Endodermal cell (in vitro differentiated cells): ENCODE measurements at places on chromosomes 16 and 17. TPM values are rescaled to one million over a fixed set of nuclear protein-coding genes. Genes with fewer than 3 reads are reported as not detected.

DNA sequence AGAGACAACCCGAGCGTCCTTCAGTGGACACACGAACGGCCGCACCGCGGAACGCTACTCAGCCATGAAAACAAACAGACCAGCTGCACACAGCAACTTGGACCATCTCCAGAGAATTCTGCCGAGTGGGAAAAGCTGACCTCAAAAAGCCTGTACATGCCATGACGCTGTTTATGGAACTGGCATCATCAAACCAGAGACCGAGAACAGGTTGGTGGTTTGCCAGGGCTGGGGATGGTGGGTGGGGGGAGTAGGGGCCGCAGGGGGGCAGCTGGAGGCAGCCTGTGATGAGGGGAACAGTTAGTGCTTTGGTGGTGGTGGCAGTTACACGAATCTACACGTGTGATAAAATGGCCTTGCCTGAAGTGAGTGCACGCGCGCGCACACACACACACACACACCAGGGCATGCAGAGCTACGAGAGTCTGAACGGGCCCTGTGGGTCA lies 169.8 kb downstream of the LAT start:
- no peak for DNase-seq
- H3K36me3 ChIP-seq, result no peaks in the 10 kb centered on the region
- no peaks in the 10 kb centered on the region for H3K27me3 ChIP-seq
- peaks cover 10% of the 10 kb centered on the region for H3K4me1 ChIP-seq
- H3K27ac ChIP-seq, result no peak overlapping the region

- no peak overlapping the region for H3K27ac ChIP-seq
- no peak overlapping the region for H3K4me3 ChIP-seq
- no peaks in the 10 kb centered on the region for H3K36me3 ChIP-seq
Observed at GRCh38 chr16:46850619-46851555, 19.9 kb upstream of the C16orf87 start.

ENPP7 gene
- not detected in 2 replicates for total RNA-seq

GRCh38 chr17:80082403-80083135 lies 18.8 kb upstream of the GAA start:
- DNase-seq, result peak; percentile 95
- H3K4me1 ChIP-seq, result no peaks in the 10 kb centered on the region
- H3K27ac ChIP-seq, result no peak overlapping the region
- H3K36me3 ChIP-seq, result no peaks in the 10 kb centered on the region
- H3K27me3 ChIP-seq, result no peaks in the 10 kb centered on the region

GINS2 gene
- total RNA-seq, result 16.8 to 42.3 TPM (median 39.5 TPM) in 3 replicates

GRCh38 chr17:82021107-82021899 lies 1.4 kb downstream of the CENPX start:
- peaks cover 7% of the 10 kb centered on the region for H3K36me3 ChIP-seq
- peak; percentile 85 for DNase-seq
- peaks cover 4% of the 10 kb centered on the region for H3K4me1 ChIP-seq
- H3K27ac ChIP-seq, result no peak overlapping the region
- H3K27me3 ChIP-seq, result no peaks in the 10 kb centered on the region

DNA sequence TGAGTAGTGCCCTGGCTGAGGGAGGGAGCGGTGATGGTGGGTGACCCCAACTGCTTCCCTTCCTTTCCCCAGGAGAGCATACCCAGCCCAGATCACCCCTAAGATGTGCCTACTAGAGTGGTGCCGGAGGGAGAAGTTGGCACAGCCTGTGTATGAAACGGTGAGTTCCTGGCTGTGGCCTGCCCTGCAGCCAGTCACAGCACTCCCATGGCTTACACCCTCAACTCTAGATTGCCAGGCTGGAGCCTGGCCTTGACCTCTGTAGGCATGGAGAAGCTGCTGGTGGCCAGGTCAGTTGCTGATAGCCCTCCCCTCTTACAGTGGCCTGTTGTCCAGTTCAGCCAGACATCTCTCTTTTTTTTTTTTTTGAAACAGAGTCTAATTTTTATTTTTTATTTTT lies 8.6 kb upstream of the NFATC3 start:
- no peak overlapping the region for H3K4me3 ChIP-seq
- DNase-seq, result no peak
- H3K4me1 ChIP-seq, result peaks cover 7% of the 10 kb centered on the region
- no peak overlapping the region for H3K27ac ChIP-seq

TBC1D3E gene
- not detected in 2 replicates for total RNA-seq

DNA sequence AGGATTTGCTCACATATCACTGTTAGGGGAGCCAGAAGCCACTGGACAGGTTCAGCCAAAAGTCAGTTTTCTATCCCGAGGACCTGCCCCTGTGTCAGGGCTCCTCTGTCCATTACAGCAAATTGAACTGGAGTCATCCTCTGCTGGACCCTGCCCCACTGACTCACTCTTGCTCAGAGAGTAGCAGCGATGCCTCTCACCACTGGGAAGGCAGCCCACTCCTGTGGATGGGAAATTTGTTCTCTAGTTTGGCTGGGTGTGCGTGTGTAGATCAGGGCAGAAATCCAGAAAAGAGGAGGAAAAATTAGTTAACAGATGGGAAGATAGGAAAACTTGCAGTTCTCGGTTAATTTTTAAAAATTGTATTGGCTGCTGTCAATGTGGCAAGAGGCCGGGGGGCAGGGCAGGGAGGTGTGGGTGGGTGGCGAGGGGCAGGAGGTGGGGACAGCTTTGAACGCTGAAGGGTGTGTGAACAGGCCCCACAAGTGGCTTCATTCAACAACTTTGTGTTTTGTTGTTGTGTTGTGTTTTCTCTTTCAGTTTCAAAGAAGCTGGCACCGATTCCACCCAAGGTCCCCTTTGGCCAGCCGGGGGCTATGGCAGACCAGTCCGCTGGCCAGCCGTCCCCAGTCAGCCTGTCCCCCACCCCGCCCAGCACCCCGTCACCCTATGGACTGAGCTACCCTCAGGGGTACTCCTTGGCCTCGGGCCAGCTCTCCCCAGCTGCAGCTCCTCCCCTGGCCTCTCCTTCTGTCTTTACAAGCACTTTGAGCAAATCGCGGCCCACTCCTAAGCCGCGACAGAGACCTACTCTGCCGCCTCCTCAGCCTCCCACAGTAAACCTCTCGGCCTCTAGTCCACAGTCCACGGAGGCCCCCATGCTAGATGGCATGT lies 33.6 kb downstream of the ELAC2 start:
- H3K36me3 ChIP-seq, result peaks cover under 1% of the 10 kb centered on the region
- no peak overlapping the region for H3K4me3 ChIP-seq
- no peak overlapping the region for H3K27ac ChIP-seq
- no peaks in the 10 kb centered on the region for H3K4me1 ChIP-seq
- H3K27me3 ChIP-seq, result no peaks in the 10 kb centered on the region
- no peak for DNase-seq

NAE1 gene
- 106 to 166 TPM (median 158 TPM) in 3 replicates for total RNA-seq
